ENCODE measurements at places on chromosomes 11 and 22. TPM values are rescaled to one million over a fixed set of nuclear protein-coding genes. Genes with fewer than 3 reads are reported as not detected.

The AMOTL1 gene
- total RNA-seq = 0.06 TPM

- no peak for ATAC-seq
These were observed 175.3 kb upstream of the B3GAT1 start for GRCh38 chr11:134587345-134587744.

DNA sequence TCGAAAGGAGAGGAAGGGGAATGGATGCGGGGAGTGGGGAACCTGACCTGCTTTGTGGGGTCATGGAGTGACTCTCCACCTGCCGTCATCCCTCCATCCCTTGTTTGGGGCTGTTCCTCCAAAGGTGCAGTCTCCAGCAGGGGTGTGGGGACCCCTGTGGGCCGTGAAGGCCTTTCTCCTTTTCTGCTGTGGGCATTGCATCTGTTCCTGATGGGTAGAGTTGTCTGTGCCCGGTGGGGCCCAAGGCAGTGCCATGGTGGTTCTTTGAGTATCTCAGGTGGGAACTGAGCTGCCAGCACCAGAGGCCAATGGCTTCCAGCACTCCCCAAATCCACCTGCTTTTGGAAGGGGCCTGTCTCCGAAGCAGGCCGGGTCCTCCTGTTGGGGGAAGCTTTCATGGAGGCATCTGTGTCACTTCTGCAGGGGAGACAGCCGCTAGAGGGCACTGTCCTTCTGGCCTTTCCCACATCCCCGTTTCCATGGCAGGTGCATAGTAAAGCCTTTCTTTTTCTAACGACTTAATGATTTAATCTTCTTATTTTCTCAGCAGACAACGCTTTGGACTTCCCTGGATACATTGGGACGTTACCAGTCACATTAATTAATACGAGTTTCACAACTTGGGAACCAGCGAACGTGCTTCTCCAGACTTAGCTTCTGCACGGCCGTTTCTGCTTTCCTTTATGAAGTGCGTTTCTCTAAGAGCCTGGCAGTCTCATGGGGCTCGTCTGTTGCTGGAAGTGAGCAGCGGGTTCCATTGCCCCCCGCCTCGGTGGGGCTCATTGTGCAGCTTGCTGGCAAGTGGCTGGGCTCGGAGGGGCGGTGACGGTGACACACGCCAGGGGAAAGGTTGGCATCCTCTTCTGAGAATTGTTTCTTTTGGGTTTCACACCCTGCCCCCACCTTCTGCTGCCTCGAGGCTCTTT, 57.1 kb downstream of the PARVB start:
- ATAC-seq = peak; percentile 66

The CYB5R3 gene
- 86.1 TPM for total RNA-seq

DNA sequence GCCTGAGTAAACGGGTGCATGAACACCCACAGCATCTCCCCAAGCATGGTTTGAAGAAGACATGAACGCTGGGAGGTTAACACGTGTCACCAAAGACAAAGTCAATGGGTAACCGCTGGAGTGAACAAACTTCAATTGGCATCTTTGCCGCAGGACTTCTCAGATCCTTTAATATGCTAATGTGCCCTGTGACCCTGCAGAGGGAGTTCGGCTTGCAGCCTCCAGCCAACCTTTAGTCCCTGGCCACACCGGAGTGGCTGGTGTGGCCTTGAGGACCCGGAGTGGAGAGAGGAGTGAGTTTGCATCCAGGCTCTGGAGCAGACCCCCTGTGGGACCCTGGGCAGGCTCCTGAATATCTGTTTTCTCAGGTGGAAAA, 57.0 kb downstream of the FLRT1 start:
- no peak for ATAC-seq

- ATAC-seq = no peak
These were observed 77.6 kb upstream of the RTL6 start for GRCh38 chr22:44575381-44576268.
